ENCODE measurements at places on chromosomes 1 and 21. TPM values are rescaled to one million over a fixed set of nuclear protein-coding genes. Genes with fewer than 3 reads are reported as not detected.

The CNKSR1 gene
- total RNA-seq: 0.52 TPM

The PM20D1 gene
- total RNA-seq: not detected

The ANGPTL7 gene
- not detected for total RNA-seq

The ADORA1 gene
- 0.17 TPM for total RNA-seq

The EFNA3 gene
- total RNA-seq: 12.6 TPM

The CD1C gene
- total RNA-seq: not detected

The RNF223 gene
- 0.20 TPM for total RNA-seq

- DNase-seq: no peak
Observed at GRCh38 chr21:36613554-36613953, 85.4 kb upstream of the SIM2 start.

- DNase-seq: no peak
Observed at GRCh38 chr21:34986561-34987500, 62.3 kb downstream of the RUNX1 start.

- no peak for DNase-seq
Observed at GRCh38 chr1:74426208-74426937, 86.0 kb downstream of the LRRC53 start.

DNA sequence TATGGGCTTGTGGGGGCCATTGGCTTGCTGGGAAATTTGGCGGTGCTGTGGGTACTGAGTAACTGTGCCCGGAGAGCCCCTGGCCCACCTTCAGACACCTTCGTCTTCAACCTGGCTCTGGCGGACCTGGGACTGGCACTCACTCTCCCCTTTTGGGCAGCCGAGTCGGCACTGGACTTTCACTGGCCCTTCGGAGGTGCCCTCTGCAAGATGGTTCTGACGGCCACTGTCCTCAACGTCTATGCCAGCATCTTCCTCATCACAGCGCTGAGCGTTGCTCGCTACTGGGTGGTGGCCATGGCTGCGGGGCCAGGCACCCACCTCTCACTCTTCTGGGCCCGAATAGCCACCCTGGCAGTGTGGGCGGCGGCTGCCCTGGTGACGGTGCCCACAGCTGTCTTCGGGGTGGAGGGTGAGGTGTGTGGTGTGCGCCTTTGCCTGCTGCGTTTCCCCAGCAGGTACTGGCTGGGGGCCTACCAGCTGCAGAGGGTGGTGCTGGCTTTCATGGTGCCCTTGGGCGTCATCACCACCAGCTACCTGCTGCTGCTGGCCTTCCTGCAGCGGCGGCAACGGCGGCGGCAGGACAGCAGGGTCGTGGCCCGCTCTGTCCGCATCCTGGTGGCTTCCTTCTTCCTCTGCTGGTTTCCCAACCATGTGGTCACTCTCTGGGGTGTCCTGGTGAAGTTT lies 550 bp downstream of the RXFP4 start:
- no peak for DNase-seq

DNA sequence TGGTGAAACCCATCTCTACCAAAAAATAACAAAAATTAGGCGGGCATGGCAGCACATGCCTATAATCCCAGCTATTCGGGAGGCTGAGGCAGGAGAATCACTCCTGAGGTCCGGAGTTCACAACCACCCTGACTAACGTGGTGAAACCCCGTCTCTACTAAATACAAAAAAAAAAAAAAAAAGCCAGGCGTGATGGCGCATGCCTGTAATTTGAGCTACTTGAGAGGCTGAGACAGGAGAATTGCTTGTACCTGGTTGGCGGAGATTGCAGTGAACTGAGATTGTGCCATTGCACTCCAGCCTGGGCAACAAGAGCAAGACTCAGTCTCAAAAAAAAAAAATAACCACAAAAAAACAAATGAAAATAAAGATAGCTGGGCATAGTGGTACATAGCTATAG lies 42.3 kb downstream of the CC2D1B start:
- no peak for DNase-seq

DNA sequence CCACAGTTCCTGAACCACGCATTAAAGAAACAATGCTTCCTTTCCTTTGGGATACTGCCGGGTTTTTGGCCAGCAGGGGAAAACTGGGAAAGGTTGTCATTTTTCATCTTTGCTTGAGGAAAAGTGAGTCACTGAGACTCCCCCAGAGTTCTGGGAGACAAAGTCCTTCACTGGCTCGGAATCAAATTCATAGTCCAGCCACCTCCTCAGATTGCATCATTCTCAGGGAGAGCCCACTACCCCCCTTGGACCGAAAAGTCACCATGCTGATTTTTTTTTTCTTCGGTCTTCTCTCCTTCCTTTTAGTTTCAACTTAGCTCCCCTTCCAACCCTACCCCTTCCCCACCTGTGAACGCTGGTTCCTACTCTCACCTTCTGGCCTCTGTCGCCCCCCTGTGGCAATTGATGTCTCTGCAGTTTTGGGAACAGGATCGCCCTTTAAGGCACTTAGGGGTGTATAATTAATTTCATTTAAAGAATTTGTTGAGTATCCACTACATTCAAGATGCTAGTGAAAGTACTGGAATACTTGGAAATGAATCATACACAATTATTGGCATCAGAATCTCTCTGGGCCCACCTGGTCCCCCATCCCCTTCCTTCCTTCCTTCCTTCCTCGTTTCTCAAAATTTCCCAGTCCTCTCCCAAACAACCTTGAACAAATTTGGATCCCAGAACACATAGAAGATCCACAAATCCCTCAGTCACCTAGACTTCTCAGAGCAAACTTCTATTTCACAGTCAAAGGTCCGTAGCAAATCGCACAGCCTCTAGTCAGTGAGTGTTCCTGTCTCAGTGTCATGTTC lies 6.9 kb downstream of the ACKR1 start:
- peak; percentile 62 for DNase-seq

- DNase-seq: no peak
Observed at GRCh38 chr1:63601463-63601862, 8.3 kb downstream of the PGM1 start.

- DNase-seq: no peak
Observed at GRCh38 chr21:43866659-43867331, 1.8 kb downstream of the AGPAT3 start.

- DNase-seq: no peak
Observed at GRCh38 chr1:82782599-82782998, 981.9 kb downstream of the ADGRL2 start.

GRCh38 chr1:43098200-43098599 lies 73.9 kb downstream of the EBNA1BP2 start:
- DNase-seq: no peak

DNA sequence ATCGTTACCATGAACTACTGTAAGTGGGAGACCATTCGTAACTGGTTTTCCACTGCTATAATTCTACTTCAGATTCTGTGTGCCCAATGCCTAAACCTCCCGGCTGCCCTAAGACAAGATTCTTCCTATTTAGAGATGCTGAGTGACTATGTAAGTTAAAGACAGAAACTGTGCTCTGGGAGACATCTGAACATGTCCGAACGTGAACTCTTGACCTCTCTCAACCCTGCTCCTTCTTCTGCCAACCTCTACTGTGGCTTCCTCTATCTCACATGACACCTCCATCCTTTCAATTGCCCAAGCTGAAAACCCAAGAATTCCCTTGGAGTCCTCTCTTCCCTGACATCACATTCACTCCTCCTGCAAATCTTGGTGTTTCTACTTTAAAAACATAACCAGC lies 182.9 kb downstream of the AKT3 start:
- no peak for DNase-seq
